GM04503 (cell line): ENCODE measurements at places on chromosomes 5 and 9.

DNA sequence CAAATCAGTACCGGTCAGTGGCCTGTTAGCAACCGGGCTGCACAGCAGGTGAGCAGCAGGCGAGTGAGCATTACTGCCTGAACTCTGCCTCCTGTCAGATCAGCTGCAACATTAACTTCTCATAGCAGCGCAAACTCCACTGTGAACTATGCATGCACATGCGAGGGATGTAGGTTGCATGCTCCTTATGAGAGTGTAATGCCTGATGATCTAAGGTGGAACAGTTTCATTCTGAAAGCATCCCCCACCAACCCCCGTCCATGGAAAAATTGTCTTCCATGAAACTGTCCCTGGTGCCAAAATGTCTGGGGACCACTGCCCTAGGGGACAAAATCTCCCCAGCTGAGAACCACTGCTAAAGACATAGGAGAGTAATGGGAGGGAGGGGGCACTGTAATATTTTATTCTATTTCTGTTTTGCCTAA is 51.1 kb downstream of the P4HA2 start:
- no peak for DNase-seq

DNA sequence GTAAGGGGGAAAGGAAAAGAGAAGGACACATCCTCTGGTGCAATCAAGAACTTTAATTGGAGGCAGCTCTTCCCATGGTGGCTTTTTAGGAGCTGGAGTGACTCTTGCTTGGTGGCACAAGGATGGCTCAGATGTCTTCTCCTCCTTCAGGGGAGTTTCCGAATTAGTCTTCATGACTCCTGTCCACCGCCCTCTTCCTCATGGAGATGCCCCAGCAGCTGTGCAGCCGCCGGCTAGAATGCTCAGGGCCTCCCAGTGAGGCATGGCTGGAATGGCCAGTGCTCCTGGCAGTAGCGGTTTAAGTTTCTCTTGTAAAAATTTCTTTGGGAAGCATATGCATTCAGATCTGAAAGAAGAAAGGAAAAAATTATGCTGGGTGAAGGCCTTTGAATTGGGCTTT is 8.8 kb upstream of the TEX53 start:
- DNase-seq: no peak

DNA sequence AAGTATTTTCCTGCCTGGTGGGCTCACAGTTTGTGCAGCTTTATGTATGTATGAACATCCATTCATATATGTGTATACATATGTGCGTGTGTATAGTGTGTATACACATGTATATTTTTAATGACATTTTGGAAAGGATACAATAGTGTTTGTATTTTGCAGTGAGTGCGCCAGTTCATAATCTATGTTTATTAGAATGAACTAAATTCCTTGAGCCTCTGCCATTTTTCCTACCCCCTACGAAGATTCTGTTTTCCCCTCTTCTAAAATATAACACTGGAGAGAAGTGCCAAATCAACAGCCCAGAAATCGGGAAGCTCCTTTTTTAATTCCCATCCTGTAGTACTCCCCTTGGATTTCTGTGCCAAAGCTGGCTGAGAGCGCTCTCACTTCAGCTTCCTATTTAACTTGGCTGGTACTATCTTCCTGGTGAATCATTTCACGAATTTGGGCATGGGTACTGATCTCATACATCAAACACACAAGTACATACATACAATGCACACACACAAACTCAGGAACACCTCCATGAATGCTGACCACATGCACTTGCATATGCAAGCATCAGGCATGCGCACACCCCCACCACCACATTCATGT is 578.4 kb upstream of the WWC1 start:
- no peak for DNase-seq

DNA sequence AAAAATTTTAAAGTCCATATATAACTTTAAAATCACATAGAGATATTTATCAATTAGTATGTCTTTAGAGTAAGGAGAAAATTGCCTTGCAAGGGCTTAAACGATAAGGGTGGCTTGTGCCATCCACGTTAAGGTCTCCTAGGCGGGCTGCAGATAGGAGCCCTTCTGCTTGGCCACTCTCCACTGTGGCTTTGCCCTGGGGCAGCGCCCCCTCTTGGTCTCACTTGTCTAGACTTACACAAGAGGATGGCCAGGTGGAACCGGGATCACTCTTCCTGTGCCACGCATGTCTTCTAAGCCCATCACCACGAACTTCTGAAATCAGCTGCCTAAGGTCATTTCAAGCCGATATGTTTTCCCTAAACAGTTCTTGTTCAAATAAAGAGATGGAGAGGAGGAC is 2.9 kb downstream of the FPGS start:
- DNase-seq: no peak
